AG09319 (cell line): ENCODE measurements at places on chromosomes 13 and 19.

- no peak for DNase-seq
Observed at GRCh38 chr13:51858433-51859247, 3.1 kb upstream of the CCDC70 start.

DNA sequence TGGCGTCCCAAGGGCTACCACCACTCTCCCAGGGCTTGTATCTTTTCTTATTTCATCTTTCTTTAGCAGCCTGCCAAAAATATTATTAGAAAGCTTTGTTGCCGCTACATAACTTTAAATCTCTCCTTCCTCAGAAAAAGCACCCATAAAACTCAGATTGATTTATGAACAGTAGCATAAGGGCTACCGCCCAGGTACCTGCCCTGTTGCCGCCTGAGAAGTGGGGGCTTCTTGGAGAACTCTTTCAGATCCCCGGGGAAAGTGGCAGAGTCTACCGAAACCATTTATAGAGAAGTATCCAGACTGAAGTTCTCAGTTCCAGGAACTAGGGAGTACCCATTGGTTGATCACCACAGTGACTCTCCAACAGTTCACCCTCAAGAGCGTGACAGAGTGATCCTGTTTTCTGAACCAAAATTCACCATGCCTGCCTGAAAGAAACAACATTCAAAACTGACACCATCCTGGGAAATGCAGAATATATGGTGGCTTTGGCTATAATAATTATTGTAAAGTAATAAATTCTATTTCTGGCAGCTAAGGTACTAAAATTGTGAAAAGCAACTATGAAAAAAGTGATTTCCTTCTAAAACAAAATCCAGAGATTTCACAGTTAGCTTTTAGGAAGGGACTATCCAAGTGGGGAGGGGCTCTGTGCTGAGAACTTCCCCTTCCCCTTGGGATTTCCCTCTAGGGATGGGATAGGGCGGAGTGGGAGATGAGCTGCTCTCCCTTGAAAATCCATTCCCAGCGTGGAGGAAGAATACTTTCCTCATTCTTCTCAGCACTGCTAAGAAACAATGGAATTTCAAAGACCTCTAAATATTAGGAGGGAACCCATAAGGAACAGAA is 877 bp upstream of the N4BP2L1 start:
- DNase-seq = no peak

- DNase-seq = no peak
Observed at GRCh38 chr13:111269508-111269907, 50.9 kb upstream of the TEX29 start.

- DNase-seq = no peak
Observed at GRCh38 chr13:37138169-37138568, 32.7 kb upstream of the CSNK1A1L start.

GRCh38 chr13:19573120-19573716 is 11.9 kb upstream of the TPTE2 start:
- DNase-seq = no peak

DNA sequence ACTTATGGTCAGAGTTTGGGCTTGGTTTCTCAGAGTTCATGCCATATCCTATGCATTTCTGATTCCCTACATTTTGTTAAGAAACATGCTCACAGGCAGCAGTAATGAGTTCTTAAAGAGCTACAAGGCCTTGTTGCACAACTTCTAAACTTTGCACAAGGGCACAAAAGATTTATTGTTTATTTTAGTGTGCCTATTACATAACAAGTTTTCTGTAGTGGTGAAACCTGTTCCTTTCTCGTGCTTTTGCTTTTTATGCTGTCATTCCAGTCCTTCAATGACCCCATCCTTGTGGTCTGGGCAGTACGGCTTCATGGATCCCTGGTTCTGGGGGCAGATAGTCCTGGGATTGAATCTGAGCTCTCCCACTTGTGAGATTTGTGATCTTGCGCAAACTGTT is 17.8 kb downstream of the ZNF507 start:
- peak; percentile 39 for DNase-seq

- DNase-seq = no peak
Observed at GRCh38 chr19:50501568-50502475, 9.2 kb downstream of the JOSD2 start.

DNA sequence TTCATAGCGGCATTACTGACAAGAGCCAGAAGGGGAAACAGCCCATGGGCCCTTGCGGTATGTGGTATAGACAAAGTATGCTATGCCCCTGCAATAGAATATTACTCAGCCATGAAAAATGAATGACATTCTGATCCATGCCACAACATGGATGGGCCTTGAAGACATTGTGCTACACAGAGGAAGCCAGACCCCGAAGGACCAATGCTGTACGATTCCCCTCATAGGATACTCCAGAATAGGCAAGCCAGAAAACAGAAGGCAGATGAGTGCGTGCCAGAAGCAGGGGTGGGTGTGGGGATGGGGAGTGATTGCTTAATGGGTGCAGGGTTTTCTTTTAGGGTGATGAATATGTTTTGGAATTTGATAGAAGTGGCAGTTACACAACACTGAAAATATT is 342.0 kb downstream of the TEX29 start:
- no peak for DNase-seq

- no peak for DNase-seq
Observed at GRCh38 chr19:5947435-5947834, 30.5 kb downstream of the RANBP3 start.

DNA sequence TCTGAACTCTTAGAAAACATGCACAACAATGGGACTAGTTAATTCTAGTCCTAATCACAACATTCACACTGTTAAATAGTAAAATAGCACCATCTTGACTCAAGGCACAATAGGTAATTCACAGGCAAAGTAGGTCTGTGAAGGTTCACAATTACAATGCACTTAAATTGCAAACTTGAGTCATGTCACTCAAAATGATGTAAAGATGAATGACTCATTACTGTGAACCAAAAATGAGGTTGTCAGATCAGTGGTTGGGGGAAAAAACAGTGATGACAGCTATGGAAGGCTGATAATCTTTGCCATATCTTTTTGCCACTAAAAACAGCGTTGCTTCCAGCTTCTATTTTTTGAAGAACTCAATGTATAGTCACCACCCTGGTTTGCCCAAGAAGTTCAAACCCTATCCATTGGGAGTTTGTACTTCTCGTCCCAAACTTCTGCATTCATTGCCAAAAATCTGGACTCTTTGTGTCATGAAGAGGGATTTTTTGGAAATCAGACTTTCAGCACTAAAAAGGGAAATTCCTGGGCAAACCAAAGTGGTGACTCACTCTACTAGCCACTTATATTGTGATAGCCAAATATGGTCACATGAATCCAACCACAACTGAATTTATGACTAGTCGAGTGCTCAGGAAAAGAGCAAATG is 200.9 kb upstream of the TMTC4 start:
- peak; percentile 68 for DNase-seq

DNA sequence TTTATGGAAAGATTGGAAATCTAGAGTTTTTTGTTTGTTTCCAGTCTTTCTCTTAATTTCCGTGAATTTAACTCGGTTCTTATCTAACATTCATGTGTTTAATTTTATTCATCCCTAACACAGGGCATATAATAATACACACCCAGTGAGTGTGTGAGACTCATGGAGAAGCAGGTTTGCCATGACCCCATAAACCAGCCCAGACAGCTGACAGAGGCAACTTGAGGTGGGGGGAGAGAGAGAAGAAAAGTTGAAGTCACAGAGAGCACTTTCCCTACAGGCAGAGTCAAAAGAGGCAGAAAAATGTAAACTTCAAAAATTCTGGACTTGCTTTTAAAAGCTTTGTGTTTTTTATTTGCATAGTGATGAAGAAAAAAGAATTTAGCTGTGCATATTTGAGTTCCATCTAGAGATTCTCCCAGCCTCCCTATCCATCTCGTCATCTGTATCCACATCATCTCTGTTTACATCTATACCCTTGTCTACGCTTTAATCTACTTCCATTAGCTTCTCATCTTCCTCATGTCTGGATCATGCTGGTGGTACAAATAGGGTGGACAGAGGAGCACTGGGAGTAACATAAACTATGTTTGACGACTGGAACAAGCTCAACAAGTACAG is 60.2 kb downstream of the THSD1 start:
- no peak for DNase-seq

DNA sequence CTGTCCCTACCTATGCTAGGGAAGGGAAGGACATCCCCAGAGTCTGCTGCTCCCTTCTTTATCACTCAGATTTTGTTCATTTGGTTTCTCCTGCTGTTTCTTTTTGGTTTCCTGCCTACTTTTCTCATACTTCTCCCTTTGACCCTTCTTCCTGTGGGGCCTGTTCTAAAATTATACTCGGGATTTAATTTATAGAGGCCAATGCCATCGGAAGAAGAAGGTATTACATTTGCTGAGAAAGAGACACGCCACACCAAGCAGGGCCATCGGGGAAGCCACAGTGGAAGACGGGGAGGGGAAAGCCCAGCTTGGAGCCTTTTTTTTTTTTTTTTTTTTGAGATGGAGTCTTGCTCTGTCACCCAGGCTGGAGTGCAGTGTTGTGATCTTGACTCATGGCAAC is 46.8 kb upstream of the FARP1 start:
- DNase-seq = no peak

GRCh38 chr19:3108775-3109174 is 14.6 kb downstream of the GNA11 start:
- DNase-seq = no peak

DNA sequence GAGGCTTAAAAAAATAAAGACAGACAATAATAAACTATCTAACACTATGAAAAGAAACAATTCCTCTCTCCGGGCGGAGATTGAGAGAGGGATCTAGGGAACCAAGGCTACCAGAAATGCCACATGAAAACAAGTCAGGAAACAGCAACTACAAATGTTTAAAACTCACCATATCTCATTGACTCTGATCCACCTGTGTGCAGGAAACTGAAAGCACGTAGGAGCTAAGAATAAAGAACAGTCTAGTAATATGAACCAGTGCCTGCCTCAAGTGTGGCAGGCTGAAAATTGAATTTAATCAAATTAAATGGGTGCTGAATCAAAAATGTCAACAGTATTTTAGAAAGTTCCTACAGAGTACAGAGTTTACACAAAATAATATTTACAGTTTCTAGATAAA is 1701.0 kb downstream of the SLITRK5 start:
- DNase-seq = no peak

DNA sequence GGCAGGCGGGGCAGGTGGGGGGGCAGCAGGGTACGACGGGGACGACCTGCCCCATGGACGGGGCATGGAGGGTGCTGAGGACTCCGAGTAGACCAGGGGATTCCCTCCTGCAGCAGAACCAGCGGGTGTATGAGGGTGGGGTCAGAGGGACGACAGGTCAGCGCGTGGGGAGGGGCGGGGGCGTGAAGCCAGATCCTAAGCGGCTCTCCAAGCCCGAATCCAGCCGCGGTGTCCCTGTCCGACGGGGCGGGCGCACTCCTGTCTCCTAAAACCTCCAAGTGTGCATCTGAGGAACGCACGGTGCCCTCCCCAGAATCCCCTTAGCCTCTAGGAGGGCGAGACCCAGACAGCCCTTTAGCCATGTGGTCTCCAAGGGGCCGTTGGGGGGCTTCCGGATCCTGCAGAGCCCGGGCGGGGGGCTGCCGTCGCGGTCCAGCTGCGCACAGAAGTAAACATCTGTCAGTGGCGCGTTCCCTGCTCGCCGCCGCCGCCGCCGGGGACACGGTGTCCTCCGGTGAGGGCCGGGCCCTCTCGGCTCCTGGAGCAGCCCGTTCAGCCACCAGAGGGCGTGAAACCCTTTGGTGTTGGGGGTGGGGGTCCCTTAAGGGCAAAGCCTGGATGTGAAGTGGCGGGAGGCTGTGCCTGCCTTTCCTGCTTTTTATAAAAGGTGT is 730 bp downstream of the NRTN start:
- DNase-seq = no peak

DNA sequence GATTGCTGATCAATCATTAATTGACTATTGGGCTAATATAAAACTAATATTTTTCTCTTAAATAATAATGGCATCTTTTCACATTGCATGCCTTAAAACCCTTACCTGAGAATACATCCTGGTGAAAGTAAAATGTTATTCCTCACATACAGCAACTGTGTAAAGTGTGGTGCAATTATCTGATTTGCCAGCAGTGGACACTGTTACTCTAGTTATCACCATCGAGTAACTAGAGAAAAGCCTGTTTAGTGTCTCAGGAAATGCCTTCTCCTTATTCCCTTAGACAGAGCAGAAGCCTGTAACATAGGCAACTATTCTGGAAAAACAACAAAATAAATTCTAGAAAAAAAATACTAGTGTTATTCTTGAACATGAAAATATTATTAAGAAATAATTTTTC is 459.8 kb downstream of the FGF14 start:
- no peak for DNase-seq
